Femur (tissue), 1 donor: ENCODE measurements at places on chromosomes 12 and 14.

DNA sequence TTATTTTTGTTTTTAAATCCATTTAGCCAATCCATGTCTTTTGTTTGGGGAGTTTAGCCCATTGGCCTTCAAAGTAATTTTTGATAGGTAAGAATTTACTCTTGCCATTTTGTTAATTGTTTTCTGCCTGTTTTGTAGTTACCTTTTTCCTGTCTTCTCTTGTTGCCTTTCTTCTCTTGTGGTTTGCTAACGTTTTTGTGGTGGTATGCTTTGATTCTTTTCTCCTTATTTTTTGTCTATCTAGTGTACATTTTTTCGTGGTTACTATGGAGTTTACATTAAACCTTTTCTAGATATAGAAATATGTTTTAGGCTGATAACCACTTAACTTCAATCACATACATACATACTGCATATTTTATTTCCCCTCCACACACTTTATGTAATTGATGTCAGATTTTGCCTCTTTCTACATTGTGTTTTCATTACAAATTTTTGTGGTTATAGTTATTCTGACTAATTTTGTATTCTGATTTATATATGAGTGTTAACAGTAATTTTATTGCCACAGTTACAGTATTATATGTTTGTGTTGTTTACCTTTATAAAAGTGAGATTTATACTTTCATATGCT, 19.2 kb upstream of the PPP1R12A start:
- no peak for DNase-seq

DNA sequence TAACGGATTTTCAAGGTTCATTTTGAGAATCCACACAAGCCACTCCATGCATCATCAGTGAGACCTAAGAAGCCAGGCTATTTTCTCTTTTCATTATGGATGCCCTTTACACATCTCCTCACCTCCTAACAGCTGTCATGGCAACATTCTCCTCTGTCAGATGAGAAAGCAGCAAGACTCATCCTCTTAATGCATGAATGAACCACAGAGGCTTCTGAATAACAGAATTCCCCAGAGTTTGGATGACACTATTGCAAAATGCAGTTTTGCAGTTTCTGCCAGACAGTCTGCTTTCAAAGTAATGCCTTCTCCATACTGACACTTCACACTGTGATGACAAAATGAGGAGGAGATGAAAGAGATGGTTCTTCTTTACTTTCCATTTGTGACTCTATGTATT, 286.7 kb upstream of the GRIP1 start:
- DNase-seq = no peak

- no peak for DNase-seq
Measured at GRCh38 chr12:4177262-4177661, 96.3 kb upstream of the CCND2 start.

DNA sequence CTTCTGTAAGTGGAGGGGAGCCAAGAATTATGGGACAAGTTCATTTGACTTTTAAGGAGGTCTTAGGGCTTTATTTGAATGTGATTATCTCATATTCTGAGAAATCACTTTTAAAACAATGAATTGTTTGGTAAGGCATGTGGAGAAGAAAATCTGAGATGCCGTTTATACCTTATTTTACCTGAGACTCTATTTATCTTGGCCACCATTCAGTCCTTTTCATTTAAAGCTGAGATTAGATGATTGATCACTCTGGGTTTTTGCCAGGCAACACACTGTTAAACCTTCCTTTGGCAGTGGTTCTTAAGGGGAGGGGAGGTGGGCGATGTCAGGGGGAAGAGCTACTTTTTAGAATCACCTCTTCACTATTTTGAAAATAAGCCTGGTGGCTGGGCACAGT, 11.4 kb downstream of the CAND1 start:
- DNase-seq = no peak

GRCh38 chr12:9115731-9116559, at the start of gene A2M:
TSS of gene A2M (minus strand) at chr12:9115919. CDS start at chr12:9115849, 70 bp downstream.
- DNase-seq = peak; percentile 37

- no peak for DNase-seq
Measured at GRCh38 chr12:57027011-57027804, 10.9 kb upstream of the TAC3 start.
